ENCODE measurements at places on chromosomes 4 and X.
A peak's percentile ranks its signal among the peaks of the same experiment; 100 is the strongest.

- no peak for DNase-seq
Observed at GRCh38 chr4:22473268-22473667, 42.6 kb downstream of the ADGRA3 start.

DNA sequence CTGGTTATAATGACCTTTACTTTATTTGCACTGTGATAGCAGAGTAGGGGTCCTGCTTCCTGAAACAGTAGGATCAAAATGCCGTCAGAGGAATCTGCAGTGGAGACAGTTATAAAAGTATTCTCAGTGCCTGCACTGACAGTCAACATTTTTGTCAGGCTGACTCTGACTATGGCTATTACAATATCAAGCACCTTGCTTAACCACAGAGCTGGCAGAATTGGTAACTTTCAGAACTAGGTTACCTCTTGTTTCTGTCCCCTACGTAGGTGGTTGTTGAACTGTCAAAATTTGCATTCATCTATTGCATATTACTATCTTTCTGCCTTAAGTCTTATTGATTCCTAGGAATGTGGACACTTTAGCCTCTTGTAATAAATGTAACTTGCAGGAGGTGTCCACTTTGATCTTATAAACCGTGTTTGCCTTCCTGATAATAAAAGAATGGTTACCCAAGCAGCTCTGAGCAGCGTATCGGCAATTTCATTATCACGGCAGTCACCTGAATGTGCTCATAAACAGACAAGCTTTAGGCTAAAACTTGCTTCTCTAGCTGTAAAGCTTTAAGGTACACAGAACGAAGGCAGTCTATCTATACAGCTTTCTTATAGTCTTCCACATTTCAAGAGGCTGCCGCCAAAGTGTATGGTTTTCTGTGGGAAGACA is 353.0 kb upstream of the GALNT7 start:
- DNase-seq = no peak

DNA sequence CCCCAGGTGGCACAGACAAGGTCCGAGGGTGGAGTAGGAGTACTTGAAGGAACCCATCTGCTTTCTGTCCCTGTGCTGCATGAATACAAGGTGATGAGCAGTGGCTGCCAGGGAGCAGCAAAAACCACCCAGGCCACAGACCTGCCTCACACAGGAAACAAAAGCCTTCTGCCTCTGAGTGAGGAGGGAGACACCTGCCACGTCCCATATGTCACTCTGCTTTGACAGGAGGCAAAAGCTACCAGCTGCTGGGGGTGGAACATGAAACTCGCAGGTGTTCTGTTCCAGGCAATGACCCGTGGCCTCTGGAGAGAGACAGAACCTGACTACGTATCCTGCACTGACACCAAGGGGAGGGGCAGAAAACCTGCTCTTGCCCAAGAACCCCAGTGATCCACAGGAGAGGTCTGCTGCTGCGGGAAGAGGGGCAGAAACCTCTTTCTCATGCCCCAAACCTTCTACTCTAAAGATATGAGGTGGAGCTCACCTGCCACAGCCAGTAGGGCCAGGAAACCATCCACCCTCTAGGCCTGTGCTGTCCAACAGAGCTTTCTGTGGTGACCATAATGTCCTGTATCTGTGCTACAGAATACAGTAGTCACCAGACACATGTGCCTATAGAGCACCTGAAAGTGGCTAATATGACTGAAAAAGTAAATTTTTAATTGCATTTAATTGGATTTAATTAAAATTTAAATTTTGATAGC is 172.9 kb downstream of the PRDM5 start:
- DNase-seq = no peak

- DNase-seq = no peak
Observed at GRCh38 chr4:105189855-105190650, 43.4 kb downstream of the TET2 start.

DNA sequence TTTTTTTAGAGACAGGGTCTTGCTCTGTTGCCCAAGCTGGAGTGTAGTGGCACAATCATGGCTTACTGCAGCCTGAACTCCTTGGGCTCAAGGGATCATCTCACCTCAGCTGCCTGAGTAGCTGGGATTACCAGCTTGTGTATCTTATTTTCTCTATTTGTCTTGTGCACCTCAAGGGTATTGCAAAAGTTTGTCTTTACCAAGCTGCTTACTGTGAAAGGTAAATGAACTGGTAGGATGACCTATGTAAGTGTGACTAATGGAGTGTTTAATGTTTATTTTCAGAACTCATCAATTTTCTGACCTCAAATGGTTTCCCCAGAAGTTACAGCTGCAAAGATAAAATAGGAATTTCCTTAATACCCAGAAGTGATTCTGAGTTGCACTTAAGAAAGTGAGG is 5.3 kb upstream of the FGA start:
- no peak for DNase-seq

DNA sequence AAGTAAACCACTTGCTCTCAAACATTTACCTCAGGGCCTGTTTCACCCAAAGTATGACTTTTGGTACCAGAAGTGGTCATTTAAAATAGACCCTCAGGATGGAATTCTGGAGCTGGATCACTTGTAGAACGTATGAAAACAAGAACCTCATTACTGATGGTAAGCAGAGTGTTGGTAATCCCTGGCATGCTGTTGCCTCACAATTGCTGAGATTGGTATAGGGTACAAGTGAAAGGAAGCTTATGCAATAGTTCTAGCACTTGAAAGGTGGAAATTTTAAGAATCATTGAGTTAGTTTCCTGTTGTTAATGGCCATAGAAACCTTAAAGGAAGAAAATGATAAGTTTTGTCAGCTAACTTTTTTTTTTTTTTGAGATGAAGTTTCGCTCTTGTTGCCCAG is 22.3 kb upstream of the THOC2 start:
- no peak for DNase-seq

DNA sequence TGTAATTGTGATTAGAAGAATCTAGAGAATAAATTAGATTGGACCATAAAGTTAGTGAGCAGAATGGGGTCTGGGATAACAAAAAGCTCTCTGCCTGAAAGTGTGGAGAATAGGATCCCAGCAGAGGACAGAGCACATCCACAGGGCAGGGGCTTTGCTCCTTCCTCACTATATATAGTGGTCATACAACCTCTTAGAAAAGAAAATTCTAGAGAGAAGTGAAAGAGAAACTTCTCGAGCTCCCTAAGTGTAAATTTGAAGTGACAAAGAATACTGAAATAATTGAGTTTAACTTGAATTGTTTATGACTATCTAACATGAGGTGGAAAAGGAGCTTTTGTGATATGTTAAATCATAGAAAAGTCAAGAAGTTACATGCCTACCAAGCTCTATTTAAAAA is 14.9 kb downstream of the ADAM29 start:
- no peak for DNase-seq

GRCh38 chr4:32488690-32489089 is 1768.5 kb downstream of the PCDH7 start:
- DNase-seq = no peak

DNA sequence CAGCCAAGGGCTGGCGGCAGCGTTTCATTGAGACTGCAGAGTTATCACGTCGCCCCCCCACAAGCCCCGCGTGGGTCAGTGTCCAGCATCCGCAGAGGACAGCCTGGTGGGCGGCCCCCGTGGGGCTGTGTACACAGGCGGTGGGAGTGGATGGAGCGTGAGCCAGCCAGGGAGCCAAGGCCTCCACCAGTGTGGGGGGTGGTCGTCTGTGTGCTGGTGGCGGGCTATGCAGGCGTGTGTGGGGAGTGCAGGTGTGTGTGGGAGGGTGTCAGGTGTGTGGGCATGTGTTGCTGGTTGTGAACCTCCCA is 56.5 kb upstream of the NKX1-1 start:
- DNase-seq = peak; percentile 24

- peak; percentile 67 for DNase-seq
Observed at GRCh38 chr4:1981251-1982058, 27.3 kb downstream of the NELFA start.

- no peak for DNase-seq
Observed at GRCh38 chrX:20181598-20182329, 40.1 kb upstream of the EIF1AX start.

- no peak for DNase-seq
Observed at GRCh38 chr4:113695328-113696169, 66.0 kb downstream of the CAMK2D start.

DNA sequence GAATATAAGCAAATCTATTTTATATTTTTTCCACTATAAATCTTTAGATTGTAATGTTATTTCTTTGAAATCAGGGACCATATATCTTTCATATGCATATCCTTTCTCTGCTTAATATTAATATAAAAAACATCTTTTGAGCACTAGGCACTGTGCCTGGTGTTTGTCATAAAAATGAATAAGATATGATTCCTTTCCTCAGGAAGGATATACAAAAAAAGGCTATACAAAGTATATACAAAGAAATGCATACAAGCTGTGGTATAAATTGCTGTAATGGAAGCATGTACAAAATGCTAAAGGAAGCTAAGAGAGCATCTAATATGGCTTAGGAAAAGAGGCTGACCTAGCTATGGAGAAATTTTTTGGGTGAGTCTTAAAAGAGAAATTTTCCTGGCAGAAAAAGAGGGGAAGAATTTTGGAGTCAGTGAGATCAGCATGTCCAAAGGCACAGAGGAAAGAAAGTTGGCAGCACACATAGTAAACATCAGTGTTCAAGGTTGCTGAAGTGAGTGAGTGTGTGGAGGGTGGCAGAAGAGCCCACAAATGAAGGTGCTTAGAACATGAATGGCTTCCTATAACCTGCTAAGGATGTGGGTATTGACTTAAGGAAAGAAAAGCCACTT is 500.0 kb downstream of the SPRY1 start:
- DNase-seq = no peak

GRCh38 chr4:183840311-183840710 is 64.8 kb upstream of the STOX2 start:
- peak; percentile 77 for DNase-seq

DNA sequence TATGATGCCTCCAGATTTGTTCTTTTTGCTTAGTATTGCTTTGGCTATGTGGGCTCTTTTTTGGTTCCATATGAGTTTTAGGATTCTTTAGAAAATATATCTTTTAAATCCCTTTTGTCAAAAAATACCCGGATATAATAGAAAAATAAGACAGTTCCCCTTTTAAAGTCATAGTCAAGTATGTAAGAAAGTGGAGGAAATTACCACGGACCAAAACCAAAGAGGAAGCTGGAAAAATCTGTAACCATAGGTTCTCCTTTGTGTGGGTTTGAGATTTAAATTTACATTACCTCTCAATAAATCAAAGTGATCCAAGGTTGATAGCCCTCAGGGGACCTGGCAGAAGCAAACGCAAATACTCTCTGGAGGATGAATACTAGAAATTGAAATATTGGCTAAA is 58.3 kb upstream of the PACRGL start:
- no peak for DNase-seq

DNA sequence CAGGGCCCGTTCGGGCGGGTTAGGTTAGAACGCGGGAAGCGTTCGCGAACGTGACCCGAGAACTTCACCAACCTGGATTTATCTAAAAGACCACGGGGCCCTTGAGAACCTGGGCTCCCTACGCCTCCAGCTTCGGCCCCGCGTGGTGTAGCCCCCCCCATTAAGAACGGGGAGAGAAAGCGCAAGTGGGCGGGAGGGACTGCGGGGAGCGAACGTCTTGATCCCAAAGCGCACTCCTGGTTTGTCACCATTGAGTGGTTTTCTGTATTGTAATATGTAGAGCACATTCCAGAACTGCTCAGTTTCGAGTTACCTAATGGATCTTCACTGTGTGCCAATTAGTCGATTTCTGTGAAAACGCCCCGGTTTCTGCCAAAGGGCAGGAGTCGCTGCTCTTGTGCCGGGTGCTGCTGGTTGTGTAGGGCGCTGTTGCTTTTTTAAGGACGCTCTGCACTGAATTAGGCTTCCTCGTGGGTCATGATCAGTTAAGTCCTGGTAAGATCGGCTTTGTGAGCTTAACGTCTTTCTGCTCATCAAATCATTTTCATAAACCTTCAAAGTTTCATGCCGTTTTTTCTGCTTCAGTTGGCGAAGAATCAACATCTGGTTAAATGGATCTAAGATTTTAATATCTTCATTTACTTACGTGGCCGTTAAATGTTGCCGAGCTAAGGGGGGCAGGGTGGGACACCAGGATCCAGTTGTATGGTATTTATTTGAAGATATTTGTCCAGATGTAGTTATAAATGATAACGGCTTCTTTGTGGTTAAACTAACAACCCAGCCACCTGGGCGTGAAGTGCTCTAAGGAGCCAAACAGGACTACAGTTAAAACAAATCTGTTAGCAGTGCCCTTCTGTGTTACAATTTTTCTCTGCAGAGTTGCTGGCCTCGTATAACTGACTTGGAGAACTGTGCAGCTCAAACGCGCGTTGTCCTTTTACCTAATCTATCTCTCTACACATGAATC is 809 bp downstream of the MND1 start:
- DNase-seq = peak; percentile 74

DNA sequence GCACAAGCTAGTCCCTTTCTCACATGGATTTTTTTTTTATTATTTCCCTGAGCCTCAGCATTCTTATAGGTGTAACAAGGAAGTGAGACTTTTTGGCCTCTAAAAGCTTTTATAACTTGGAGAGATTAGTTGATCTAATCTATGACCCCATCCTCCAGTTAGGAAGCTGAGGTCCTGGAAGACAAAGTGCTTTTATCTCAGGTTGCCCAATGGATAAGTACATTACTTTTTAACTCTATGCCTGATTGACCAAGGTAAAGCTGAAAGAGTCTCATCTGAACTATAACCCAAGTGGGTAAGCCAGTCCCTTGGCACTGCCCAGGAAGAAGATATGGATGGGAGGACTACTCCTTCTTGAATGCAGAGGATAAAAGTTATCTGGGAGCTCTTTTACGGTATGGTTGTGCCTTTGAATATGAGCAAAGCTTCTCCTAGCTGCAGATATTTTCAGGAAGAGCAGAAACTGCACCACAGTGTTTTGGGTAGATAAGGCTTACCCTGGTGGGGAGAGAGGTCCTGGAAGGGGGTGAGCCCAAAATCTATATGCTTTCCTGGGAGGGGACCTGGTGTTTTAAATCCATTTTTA is 40.2 kb downstream of the VSIG4 start:
- DNase-seq = no peak

- DNase-seq = peak; percentile 4
Observed at GRCh38 chrX:12956704-12957534, 18.0 kb upstream of the TMSB4X start.

GRCh38 chr4:147801820-147802219 is 69.9 kb downstream of the ARHGAP10 start:
- DNase-seq = no peak

- DNase-seq = no peak
Observed at GRCh38 chr4:128540122-128540521, 252.5 kb upstream of the PGRMC2 start.

DNA sequence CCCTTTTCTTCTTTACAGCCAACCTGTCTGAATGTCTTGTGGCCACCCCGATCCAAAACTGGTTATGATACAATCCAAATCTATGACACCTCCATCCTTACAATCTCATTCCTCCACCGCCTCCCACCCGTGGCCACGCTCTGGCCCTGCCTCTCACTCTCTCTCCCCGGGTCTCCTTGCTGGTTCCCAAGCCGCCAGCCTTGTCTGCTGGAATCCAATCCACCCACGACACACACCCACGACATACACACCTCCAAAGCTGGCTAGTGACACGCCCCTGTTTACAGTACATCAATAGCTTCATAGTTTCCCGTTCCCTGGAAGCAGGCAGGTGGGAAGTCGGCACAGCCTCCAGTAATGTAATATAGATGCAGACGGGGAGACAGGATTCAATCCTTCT is 99.0 kb downstream of the WFS1 start:
- no peak for DNase-seq
